Progenitor cell of endocrine pancreas (in vitro differentiated cells): ENCODE measurements at places on chromosomes 6 and 20. TPM values are rescaled to one million over a fixed set of nuclear protein-coding genes. Genes with fewer than 3 reads are reported as not detected.
A peak's percentile ranks its signal among the peaks of the same experiment; 100 is the strongest.

DNA sequence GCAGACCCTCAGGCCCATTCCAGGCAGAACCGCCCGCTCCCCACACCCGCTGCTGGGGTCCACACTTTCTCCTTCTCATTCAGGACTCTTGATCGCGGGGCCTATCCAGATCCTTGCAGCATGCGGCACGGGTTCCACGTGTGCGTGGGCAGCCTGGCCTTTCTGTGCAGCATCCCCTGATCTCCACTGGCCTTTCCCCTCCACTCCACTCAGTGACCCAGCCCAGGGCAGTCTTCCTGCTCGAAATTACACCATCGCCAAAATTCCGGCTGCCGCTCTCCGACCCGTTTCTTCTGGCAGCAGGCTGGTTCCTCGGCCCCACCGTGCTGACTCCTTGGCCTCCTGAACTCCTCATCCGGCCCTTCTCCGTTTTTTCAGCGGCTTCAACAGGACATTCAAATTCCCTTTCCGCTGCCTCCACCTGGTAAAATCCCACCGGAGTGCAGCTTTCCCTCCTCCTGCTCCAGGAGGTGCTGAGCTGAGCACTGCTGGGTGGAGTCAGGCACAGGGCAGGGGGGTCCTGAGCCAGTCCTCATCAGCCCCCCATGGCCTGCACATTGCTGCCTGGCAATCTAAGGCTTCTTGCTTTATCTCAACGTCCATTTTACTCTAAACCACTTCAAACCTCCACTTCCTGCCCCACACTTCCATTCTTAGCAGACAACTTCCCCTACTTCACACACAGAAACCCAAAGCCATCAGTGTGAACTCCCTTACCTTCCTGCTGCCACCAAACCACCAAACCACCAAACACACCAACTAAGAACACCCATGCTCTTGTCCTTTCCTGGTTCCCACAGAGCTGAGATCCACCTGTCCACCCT is 9.0 kb downstream of the SFT2D1 start:
- no peaks in the 10 kb centered on the region for H3K4me1 ChIP-seq
- peaks cover 5% of the 10 kb centered on the region for H3K36me3 ChIP-seq
- peak overlapping the region; percentile 29 for H3K27ac ChIP-seq
- no peak overlapping the region for H3K4me3 ChIP-seq

- H3K27ac ChIP-seq: no peak overlapping the region
- no peak overlapping the region for H3K4me3 ChIP-seq
Observed at GRCh38 chr6:159033160-159034049, 11.4 kb downstream of the TAGAP start.

CST2 gene
- not detected in 2 replicates for total RNA-seq

IYD gene
- 0.22 and 0.38 TPM in 2 replicates for total RNA-seq

FAM209B gene
- not detected in 2 replicates for total RNA-seq

- no peak overlapping the region for H3K27ac ChIP-seq
- DNase-seq: no peak
- H3K36me3 ChIP-seq: no peaks in the 10 kb centered on the region
- no peaks in the 10 kb centered on the region for H3K27me3 ChIP-seq
- H3K4me1 ChIP-seq: no peaks in the 10 kb centered on the region
Observed at GRCh38 chr6:121347484-121347883, 13.2 kb upstream of the TBC1D32 start.

SLC22A3 gene
- total RNA-seq: 1.7 and 2.3 TPM in 2 replicates

DNA sequence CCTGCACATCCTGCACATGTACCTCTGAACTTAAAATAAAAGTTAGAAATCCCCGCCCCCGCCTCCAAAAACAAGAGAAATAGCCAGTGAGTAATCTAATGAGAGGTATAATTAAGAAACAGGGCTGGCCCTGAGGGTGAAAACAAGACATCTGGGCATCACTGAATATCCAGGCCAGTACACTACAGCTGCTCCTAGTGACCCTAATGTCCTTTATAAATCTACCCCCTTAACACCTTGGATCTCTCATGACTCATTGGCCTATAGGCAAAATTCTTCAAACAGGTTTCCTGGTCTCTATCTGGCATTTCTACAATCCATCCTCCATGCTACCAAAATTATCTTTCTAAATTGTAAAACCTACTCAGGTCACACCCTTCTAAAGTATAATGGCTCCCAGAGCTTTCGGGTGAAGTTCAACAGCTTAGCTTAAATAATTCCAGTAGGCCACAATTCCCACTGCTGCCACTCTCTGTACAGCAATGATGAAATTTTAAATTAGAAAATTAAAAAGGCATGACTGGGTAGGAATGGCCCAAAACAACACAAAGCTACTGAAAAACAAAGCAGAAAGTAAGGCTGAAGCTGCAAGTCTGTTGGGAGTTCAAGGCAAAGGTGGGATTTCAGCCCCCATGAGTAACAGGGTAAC is 260.9 kb downstream of the GMDS start:
- peaks cover 7% of the 10 kb centered on the region for H3K4me1 ChIP-seq
- H3K36me3 ChIP-seq: peaks cover 5% of the 10 kb centered on the region

MUC21 gene
- total RNA-seq: not detected in 2 replicates

- H3K27me3 ChIP-seq: no peaks in the 10 kb centered on the region
- no peak overlapping the region for H3K27ac ChIP-seq
- DNase-seq: no peak
- no peaks in the 10 kb centered on the region for H3K4me1 ChIP-seq
- H3K36me3 ChIP-seq: no peaks in the 10 kb centered on the region
- H3K4me3 ChIP-seq: no peak overlapping the region
Observed at GRCh38 chr6:139336488-139336887, 38.0 kb downstream of the CITED2 start.

- H3K27me3 ChIP-seq: no peaks in the 10 kb centered on the region
- H3K27ac ChIP-seq: peak overlapping the region; percentile 55
- H3K4me3 ChIP-seq: no peak overlapping the region
- no peak for DNase-seq
- H3K36me3 ChIP-seq: peaks cover 16% of the 10 kb centered on the region
Observed at GRCh38 chr20:37349517-37350491, 3.9 kb downstream of the SRC start.

HNF4A gene
- total RNA-seq: 71.1 and 72.9 TPM in 2 replicates

GRCh38 chr6:152086223-152086873 is 278.9 kb downstream of the ESR1 start:
- H3K4me3 ChIP-seq: no peak overlapping the region
- H3K36me3 ChIP-seq: no peaks in the 10 kb centered on the region
- no peak overlapping the region for H3K27ac ChIP-seq

DNA sequence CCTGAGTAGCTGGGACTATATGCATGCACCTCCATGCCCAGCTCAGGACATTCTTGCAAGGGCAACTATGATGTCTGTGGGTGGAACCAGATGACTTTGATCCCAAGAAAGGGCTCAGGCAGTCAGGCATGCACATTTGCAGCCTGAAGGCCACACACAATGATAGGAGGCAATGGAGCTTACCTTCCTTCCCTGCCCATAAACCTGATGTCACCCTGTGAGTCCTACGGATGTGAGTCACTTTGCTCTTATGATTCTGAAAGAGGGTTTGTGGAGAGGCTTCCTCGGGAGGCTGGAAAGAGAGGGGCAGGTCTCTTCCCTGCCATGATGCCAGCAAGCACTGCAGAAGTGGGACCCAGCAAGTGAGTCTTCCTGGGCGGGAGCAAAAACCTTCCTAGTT is 202.4 kb downstream of the LY86 start:
- no peaks in the 10 kb centered on the region for H3K36me3 ChIP-seq
- H3K27me3 ChIP-seq: peaks cover 3% of the 10 kb centered on the region
- no peak for DNase-seq
- H3K27ac ChIP-seq: no peak overlapping the region
- H3K4me1 ChIP-seq: no peaks in the 10 kb centered on the region

TRIM15 gene
- total RNA-seq: not detected in 2 replicates

- peaks cover 4% of the 10 kb centered on the region for H3K27me3 ChIP-seq
- no peaks in the 10 kb centered on the region for H3K4me1 ChIP-seq
- DNase-seq: no peak
- no peak overlapping the region for H3K4me3 ChIP-seq
- H3K36me3 ChIP-seq: no peaks in the 10 kb centered on the region
Observed at GRCh38 chr6:161641175-161641574, 367.3 kb upstream of the AGPAT4 start.

- H3K4me1 ChIP-seq: peaks cover 6% of the 10 kb centered on the region
- no peak overlapping the region for H3K27ac ChIP-seq
- H3K4me3 ChIP-seq: no peak overlapping the region
- no peak for DNase-seq
- peaks cover 5% of the 10 kb centered on the region for H3K27me3 ChIP-seq
Observed at GRCh38 chr20:11128220-11128718, 454.5 kb upstream of the JAG1 start.

HLA-DMA gene
- 3.3 and 3.4 TPM in 2 replicates for total RNA-seq

DNA sequence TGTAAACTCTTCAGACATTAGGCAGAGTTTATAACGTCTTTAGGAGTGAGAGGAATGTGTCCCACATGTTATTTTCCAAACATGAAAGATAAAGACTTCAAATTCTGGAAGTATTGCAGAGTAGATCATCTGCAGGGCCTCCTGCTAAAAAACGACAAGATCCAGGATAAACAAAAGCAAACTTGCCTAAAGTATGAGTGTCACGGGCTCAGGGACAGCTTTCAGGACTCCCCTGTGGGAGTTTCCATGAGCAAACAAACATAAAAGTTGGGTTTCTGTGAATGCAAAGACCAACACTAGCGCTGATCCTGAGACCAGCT is 76.9 kb downstream of the TXNDC5 start:
- H3K27ac ChIP-seq: no peak overlapping the region
- H3K4me3 ChIP-seq: no peak overlapping the region
- H3K4me1 ChIP-seq: peaks cover 4% of the 10 kb centered on the region
- no peak for DNase-seq
- H3K27me3 ChIP-seq: peaks cover 13% of the 10 kb centered on the region

DNA sequence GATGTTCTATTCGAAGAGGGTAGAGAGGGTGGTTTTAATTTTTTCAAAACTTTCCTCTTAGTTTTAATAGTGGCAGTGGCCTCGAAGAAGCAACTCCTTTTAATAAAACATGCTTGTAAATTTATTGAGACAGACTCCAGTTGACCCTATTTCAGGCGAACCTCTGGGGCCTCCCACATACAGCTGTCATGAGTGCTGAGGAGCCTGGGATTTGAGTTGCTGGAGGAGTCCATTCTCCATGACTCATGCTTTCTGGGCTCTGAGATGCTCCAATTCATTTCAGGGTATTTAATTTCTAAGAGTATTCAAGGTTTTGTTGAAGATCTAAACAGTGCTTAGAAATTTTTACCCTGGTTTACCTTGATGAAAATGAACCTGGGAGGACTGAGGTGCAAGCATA is 580.4 kb downstream of the CBLN4 start:
- no peak overlapping the region for H3K4me3 ChIP-seq
- DNase-seq: no peak
- peaks cover 6% of the 10 kb centered on the region for H3K27me3 ChIP-seq
- no peak overlapping the region for H3K27ac ChIP-seq

DNA sequence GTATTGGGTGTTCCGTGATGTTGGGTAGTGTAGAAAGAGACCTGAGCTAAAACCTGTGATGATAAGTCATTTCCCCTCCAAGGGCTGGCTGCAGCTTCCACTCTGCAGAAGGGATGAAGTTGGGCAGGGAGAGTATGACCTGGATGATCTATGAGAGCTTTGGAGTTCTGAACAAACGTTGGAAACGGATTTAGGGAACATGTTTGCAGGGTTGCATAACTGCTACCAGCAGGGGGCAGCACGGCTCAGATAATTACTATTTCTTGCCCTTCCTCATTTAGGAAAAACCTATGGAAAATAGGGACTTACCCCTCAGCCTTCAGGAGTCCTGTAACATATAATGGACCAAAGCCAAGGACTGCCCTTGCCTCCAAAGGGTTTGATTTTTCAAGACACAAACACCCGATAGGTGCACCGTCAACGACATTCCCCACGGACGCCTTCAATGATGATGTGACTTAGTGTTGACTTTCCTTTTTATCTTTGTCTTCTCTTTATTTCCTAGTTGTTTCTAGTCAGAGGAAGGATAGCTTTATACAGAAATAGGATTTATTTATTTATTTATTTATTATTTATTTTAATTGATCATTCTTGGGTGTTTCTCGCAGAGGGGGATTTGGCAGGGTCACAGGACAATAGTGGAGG is 164.9 kb upstream of the SASH1 start:
- H3K4me1 ChIP-seq: peaks cover 7% of the 10 kb centered on the region
- peaks cover 2% of the 10 kb centered on the region for H3K36me3 ChIP-seq
- no peak overlapping the region for H3K4me3 ChIP-seq
- H3K27me3 ChIP-seq: peaks cover 3% of the 10 kb centered on the region
- no peak overlapping the region for H3K27ac ChIP-seq

- no peak for DNase-seq
- no peaks in the 10 kb centered on the region for H3K27me3 ChIP-seq
- H3K4me1 ChIP-seq: no peaks in the 10 kb centered on the region
- H3K27ac ChIP-seq: no peak overlapping the region
Observed at GRCh38 chr6:134537146-134537555, 219.2 kb upstream of the SGK1 start.

TINAG gene
- not detected in 2 replicates for total RNA-seq

GRCh38 chr20:16672299-16672698 is 57.5 kb upstream of the SNRPB2 start:
- no peaks in the 10 kb centered on the region for H3K4me1 ChIP-seq
- H3K27me3 ChIP-seq: no peaks in the 10 kb centered on the region

EPHA7 gene
- 28.9 and 32.2 TPM in 2 replicates for total RNA-seq

DNA sequence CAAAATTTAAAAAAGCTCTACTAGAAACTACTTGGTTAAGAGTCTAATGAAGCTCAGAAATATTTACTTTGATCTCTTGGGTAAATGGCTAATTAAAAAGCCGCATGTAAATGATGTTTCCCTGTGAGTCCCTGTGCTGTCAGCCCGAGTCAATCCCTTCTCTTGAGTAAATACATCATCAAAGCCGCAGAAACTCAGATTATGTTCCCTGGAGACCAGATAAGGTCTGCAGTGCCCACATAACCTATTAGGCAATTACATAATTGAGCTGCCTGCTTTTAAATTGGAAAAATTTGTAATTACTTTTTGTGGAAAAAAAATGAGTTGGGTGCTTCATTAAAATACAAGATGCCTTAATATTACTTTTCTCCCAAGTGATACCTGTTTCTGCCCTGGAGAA is 83.1 kb downstream of the KIZ start:
- no peaks in the 10 kb centered on the region for H3K27me3 ChIP-seq
- H3K27ac ChIP-seq: no peak overlapping the region
- no peak for DNase-seq
- peaks cover 3% of the 10 kb centered on the region for H3K4me1 ChIP-seq
- no peak overlapping the region for H3K4me3 ChIP-seq

PPIL6 gene
- total RNA-seq: 7.0 and 7.9 TPM in 2 replicates

PSORS1C2 gene
- not detected in 2 replicates for total RNA-seq

DNA sequence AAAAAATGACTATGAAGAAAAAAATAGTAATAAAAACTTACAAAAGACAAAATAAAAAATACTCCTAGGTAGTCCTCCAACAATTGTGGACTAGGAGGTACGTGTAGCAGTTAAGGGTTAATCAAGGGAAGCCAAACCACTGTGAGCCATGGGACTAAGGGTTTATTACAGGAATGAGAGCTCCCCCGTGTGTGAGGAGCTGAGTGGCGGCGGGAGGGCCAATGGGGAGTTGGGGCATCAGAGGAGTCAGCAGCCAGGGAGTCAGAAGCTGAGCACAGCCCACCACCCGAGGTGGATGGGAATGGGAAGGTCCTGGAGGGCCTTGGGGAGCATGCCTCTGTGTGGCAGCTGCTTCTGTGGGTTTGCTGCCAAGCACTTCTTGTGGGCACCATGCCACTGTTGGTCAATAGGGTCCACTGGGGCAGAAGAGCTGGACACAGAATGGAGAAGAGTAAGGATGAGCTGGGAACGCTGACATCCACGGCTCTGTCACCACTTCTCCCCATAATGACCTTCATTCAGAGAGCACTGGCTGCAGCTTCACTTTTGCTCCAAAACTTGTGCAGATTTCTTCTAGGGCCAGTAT is 373.3 kb downstream of the CDKAL1 start:
- H3K4me1 ChIP-seq: no peaks in the 10 kb centered on the region
- H3K27ac ChIP-seq: no peak overlapping the region
- H3K27me3 ChIP-seq: no peaks in the 10 kb centered on the region
- no peak for DNase-seq

TULP4 gene
- total RNA-seq: 171 and 174 TPM in 2 replicates
